ENCODE measurements at places on chromosomes 16 and 17.

DNA sequence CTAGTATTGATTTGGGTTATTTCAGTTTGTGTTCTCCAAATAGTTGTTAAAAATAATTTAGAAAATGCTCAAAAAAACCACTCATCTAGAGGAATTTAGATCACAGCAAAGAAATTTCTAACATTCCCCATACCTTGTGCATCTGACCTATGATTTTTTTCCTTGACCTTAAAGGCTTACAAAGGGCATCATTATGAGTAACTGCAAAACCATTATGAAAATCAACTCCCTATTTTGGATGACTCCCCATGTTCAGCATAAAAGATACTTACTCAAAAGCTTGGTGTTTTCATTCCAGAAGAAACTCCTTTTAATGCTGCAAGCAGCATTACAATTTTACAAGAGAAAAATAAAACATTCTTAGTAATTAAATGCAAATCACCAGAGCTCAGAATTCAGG is 83.2 kb downstream of the GRIN2A start:
- DNase-seq = no peak

DNA sequence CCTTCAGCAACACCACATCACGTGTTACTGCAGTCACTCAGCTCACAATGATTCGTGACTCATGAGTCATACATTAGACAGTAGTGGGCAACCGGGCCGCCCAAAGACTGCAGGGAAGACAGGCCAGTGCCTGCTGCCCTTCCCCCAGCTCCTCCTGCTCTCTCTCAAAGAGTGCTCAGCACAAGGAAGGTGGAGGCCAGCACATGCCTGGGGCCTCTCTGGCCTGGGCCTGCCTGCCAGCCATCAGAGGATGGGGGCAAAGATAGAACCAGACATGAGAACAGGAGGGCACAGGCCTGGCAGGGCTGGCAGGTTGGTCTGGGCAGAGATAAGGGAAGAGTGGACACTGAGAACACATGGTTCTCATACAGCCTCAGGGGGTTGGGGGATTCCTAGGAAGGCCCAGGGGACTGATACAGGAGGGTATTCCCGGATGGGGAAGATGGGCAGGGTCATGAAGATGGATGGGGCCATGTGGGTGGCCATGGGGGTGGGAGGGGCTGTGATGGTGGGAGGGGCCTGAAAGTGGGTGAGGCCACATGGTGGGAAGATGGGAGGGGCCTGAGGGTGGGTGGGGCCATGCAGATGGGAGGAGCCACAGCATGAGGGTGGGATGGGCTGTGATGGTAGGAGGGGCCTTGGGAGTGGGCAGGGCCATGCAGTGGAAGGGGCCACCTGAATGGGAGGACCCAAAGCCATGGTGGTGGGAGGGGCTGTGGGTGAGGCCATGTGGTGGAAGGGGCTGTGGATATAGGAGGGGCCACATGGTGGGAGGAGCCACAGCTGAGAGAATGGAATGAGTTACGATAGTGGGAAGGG is 29.0 kb downstream of the KATNB1 start:
- no peak for DNase-seq

DNA sequence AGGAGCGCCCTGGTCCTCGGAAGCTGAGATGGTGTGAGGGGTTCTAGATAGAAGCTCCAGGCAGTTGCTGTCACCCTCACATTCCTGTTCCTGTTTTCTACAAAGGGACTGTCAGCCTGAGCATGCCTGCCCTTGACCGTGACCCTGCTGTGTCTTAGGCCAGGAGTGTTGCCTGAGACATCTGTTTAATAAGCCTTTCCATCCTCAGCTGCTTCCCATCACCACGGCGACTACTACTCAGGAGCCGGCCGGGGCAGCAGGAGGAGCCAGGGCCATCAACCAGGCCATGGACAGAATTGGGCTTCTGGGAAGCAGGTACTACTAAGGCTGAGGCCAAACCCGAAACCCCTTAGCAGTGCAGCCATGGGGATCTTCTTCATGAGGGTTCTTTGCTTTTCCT is 151.4 kb downstream of the KATNIP start:
- no peak for DNase-seq

DNA sequence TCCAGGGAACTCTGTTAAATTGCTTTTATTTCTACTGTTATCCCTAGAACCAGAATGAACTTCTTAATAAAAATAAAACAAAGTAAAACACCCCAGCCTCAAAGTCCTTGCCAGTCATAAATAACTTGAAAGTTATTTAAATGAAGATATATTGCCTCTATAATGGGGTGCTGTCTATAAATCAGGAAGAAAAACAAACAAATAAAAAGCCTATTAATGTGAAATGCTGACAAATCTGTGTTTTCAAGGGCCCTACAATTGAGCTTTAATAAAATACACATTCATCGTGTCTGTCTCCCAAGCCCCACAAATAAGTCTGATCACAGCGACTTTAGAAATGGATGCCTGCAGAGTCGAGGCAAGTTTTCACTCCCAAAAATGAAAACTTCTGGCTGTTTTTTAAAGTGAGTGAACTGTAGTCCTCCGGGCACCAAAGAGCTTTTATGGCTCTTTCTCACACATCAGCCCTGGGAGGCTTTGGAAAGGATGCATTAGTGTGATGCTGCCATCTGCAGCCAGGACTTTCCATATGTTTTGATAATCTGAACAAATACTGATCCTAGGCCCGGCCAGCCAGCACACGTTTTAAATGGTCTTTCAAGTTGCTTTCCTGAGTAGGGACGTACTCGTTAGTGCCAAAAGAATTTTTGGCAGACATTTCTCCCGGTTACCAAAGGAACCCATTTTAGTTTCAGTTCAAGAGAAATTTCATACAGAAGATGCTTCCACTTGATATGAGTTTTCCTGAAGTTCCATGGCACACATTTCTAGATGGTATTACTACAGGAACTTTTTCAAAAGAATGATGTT is 16.3 kb downstream of the NACA2 start:
- no peak for DNase-seq

DNA sequence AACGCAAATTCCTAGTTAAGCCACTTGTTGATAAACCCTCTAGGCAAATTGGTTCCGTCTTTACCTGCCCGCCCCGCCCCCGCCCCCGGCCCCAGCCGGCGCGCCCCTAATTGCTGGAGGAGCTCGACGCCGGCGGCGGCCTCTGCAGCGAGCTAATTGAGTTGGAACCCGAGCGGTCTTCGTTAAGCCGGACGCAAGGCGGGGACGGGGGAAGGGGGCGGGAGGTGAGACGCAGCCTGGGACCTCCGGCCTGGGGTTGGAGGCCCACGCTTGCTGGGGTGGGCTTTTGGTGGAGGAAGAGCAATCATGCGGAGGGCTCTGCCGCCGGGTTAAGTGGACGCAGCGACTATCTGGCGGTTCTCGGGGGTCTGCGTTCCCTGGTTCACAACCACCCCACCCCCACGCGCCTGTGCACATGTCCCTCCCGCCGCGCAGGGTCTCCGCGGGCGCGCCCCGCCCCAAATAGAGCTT is 12.7 kb upstream of the FOXF1 start:
- DNase-seq = no peak

DNA sequence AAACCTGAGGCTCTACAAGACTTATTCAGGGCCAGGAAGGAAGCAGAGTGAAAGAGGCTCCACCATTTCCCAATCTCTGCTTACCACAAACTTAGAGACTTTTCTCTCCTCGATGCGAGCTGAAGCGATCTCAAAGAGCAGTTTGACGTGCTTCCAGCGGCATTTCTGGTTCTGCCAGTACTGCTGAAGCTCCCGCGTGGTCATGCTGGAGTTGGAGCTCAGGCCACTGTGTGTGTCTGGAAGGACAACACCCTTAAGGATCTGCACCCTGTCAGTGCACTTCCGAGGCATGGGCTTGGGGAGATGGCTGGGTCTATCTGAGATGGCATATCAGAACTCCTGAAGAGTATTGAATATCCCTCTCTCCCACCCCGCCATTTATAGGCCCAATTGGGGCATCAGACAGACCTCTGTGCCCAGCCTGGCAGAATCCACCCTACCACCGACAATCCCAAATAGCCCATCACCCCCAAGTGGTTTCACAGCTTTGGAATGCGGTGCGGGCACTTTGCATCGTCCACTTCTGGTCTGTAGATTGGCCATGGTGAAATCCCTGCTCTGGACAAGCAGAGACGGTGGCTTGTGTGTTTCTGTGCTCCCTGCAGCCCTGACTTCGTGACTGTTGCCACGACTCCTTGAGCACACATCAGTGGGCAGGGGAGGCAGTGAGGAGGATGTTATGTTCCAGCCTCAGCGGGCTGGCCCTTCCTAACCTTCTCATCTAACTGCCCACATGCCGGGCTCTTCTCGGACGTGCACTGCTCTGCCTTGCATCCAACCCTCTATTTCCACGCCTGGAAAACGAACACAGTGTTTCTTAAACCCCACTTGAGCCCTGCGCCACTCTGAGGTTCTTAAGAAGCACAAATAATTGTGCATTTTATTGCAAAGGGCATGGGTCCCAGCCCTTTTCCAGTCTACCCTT is 5.2 kb downstream of the SNX20 start:
- no peak for DNase-seq

DNA sequence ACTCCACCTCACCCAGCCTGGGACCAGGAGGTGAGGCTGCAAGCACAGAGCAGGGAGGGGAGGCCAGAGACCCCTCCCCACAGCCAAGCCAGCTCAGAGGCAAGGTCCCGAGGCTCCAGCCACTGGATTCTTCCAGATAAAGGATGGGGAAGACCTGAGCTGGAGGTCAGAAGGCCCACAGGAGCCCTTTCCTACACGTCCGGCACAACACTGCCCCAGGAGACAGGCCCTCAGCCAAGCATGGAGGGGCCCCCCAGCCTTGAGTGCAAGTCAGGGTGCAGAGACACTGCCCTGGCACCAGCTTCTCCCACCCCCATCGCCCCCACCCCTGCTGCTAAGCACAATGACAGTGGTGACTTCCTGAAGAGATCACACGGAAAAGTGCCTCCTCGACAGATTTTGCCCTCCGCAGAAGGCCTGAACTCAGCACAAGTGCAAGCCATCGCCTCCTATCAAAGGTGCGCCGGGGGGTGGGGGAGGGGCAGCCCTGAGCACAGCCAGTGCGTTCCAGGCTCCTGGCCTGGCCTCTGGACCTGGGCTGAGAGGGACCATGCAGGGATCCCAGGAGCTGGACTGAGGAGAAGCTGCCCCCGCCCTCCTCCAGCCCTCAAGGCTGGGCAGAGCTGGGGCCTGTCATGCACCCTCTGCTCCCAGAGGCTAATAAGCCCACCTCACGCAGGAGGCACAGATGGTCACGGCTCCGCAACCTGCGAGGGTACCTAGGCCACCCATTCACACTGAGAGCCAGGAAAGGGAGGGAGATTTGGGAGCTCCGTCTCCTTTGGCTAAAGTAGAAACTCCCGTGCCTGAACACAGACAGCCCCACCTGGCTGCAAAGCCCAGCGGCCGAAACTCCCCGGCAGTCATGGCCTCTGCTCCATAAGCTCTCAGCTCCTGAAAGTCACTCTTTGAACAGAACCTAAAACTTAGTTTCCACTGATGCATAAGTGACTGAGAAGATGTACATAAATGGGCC is 2.7 kb downstream of the MAFG start:
- no peak for DNase-seq

DNA sequence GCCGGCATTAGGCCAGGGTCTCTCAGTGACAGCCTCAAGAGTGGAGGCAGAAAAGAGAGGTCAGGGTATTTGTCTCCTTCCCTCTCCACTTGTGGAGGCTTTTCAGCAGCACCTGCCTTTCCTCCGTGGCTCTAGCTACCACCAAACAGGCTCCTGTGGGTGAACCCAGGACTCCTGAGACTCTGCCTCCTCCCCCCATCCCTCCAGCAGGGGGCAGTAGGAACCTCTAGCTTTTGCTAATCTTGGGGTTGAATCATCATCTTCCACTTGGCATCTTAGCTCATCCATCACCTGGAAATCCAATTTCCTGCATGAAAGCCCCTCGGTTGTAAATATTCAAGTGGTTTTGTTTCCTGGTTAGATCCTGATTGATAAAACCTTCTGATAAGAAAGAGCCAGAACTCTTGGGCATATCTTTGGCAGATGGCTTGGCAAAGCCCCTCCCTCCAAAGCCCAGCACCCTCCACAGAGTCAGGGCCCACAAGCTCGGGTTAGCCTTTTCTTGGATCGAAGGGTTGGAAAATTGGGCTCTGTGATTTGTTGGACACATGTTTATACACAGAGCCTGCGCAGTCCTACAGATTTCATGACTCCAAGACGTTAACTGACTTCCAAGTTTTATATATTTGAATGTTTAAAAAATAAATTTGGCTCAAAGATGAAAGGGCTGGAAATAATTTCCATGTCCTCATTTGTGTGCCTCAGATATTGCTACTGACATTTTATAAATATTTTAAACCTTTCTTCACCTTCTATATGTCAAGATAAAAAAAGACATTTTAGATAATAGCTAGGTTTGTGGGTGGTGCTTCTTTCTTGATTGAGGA is 322.1 kb downstream of the MAP2K4 start:
- no peak for DNase-seq

DNA sequence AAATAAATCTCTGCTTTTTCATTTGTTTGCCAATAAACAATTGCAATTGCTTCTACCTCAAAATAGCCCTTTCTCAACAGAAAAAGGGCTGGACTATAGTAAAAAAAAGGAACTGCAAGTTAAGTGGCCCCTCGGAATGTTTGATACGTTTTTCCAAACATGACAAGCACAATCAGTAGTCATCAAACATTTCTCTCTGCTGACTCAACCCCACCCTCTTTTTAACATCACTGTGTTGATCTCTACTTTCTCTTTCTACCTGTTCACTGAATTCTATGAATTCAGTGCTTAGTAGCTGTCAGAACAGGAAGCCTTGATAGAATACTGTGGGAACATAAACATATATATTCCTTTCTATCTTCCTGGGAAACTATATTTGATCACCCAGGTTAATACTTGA is 116.5 kb upstream of the AXIN2 start:
- DNase-seq = no peak

DNA sequence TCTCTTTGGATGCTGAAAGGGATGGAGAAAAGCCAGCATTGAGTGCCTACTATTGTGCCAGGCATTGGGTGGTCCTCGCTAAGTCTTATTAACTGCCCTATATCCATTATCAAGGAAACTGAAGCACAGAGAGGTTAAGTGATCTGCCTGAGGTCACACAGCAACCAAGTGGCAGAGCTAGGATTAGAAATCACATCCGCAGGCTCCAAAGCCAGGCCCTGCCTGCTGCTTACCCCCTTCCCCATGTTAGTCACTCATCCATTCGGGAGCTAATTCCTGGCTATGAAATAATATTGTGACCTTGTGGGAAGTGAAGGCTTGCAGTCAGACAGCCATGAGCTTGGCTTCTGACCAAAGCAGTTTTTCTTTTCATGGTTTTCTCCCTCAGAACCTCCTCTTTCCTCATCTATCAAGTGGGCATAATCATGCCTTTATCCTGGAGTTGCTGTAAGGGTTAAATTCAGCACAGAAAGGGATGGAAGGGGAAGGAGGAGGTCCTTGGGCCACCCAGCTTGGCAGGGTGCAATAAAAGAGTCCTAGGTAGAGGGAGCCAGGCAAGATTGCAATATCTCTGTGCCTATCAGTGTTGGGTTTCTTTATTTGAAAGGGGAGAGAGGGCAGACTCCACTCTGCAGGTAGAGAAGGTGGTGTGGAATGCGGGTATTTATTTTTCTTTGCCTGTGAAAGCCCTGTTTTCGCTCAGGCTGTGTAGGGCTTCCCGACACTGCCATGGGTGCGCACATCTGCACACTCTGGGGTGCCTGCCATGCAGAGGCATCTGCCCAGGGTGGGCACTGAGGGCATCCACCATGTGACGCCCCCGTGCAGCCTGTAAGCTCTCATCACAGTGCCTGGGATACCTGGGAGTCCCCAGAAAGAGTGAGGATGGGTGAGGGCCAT is 11.3 kb downstream of the RAI1 start:
- no peak for DNase-seq

GRCh38 chr16:48013491-48013901 is 142.3 kb downstream of the ABCC12 start:
- DNase-seq = no peak
